ENCODE measurements at places on chromosomes 6 and 20.
A peak's percentile ranks its signal among the peaks of the same experiment; 100 is the strongest.

- no peak for DNase-seq
Measured at GRCh38 chr20:11676630-11677287, 240.9 kb upstream of the BTBD3 start.

GRCh38 chr6:7052443-7053011 lies 55.2 kb upstream of the RREB1 start:
- peak; percentile 32 for DNase-seq

DNA sequence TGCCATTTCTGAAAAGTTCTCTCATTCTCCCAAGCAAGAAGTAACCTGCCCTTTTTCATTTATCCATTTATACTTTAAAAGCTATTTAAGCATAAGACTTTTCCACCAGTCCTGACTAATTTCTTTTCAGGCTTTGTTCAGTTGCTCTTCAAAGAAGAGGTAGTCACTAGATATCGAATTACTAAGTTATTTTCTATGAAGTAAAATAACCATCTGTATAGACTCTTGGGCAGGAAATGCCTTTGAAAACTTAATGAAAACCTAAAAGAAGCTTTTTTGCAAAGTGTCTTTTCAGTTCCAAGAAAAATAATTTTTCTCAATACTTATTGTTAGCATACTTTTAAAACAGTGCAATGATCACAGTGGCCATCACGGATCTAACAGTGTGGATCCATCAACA lies 31.3 kb upstream of the LAMP5 start:
- DNase-seq: no peak

- no peak for DNase-seq
Measured at GRCh38 chr20:913306-913849, 2.8 kb downstream of the ANGPT4 start.

- no peak for DNase-seq
Measured at GRCh38 chr6:73657201-73657600, 3.4 kb upstream of the SLC17A5 start.

GRCh38 chr6:71745525-71745924 lies 140.8 kb upstream of the RIMS1 start:
- no peak for DNase-seq

All from stimulated activated naive CD4-positive, alpha-beta T cell (primary cell).